ENCODE measurements at places on chromosomes 16 and 17.

GRCh38 chr17:65685110-65685509 lies 123.7 kb upstream of the AXIN2 start:
- DNase-seq, result no peak

- no peak for DNase-seq
Observed at GRCh38 chr17:77314601-77315000, 173.8 kb downstream of the SEC14L1 start.

- peak; percentile 86 for DNase-seq
Observed at GRCh38 chr17:49494986-49495841, at the start of gene NGFR. Gene NGFR, plus strand, starts transcription at chr17:49495293. Its CDS starts 125 bp downstream, at chr17:49495418.

DNA sequence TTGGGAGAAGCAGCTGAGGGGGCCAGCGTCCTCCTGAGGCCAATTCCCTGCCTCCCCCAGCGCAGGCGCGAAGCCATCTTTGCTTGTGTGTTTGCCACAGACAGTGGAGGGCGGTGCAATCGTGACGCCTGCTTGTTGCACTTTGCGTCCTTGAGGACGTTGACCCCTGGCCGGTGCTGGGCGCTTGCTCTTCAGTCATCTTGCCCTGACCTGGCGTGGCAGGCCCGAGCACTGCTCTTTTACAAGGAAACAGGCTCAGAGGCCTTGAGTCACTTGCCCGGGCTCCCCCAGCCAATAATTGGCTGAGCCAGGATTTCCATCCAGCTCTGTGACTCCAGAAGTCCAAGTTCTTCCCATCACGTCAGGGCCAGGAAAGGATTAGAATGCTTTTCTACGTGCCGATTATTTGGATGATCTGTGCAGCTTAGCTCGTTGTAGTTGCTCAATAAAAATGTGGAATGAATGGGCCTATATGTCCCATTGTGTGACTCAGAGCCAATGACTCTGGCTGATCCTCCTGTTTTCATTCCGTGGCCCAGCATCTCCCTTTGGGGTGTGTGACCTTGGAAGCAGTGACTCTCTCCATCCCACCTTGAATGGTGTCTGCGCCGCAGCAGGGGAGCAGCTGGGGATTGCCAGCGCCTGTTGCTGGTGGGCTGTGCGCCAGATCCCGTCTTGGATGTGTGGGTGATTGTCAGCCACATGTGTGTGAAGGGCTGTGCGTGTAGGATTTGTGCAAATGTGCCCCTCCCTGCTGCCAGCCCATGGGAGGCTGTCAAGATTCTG lies 214.1 kb downstream of the SEC14L1 start:
- DNase-seq, result no peak

DNA sequence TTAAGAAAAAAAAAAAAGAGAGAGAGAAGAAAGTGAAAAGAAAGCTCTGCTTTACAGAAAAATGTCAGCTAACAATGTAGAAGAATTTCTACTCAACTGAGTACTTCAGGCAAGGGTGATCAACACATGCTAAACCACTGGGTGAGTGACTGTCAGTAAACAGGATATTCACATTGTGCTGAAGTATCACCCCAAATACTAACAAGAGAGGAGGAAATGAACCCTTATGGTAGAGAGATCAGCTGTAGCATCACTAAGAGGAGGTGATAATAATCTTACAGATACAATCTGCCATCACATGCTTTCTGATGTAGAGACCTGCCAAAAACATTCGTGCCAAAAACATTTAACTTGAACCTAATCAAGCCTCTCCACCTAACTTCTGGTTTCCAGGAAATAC lies 30.7 kb upstream of the ICAM2 start:
- DNase-seq, result no peak

DNA sequence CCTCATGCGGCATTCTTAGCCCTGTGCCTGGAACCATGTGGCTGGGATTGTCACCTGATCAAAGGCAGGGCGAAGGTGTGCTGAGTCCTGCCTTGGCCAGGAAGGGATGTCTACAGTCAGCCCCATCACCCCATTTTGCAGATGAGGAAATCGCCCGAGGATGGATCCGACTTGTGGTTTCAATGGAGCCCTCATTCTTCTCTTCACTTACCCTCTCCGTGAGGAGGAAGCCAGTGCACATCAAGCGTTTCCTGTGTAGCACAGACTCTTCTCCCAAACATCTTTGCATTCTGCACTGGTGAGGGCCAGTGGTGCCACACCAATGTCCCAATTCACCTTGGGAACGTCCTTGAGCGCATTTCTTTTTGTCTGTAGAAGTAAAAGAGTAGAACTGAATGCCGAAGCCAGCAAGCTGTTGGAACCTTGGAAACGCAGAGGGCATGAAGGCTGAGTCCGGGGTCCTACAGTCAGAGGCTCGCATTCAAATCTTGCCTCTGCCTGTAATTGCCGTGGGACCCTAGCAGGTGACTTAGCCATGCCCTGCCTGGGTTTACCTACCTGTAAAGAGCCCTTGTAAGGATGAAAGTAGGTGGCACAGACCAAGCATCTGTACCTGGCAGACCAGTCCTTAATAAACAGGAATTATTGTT lies 85.4 kb downstream of the IRF8 start:
- DNase-seq, result no peak

GRCh38 chr17:7293159-7293558 lies 1.3 kb downstream of the YBX2 start:
- DNase-seq, result no peak

DNA sequence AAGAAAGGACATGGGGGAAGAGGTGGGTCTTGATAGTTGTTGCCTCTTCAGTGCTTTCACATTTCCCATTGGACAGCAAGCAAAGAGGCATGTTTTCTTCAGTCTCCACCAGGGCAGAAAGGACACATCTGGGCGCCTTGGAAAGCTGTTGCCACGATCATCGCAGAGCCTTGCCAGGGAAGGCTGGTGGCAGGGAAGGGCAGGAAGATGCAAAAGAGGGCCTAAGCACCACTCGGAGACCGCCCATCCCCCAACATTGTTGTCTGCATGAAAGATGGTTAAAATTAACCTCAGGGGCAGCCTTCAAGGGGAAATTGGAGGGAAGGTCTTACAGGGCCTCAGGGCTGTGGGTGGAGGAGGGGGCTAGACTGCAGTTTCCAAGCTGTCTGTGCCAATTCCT lies 114.2 kb downstream of the SOX9 start:
- no peak for DNase-seq

DNA sequence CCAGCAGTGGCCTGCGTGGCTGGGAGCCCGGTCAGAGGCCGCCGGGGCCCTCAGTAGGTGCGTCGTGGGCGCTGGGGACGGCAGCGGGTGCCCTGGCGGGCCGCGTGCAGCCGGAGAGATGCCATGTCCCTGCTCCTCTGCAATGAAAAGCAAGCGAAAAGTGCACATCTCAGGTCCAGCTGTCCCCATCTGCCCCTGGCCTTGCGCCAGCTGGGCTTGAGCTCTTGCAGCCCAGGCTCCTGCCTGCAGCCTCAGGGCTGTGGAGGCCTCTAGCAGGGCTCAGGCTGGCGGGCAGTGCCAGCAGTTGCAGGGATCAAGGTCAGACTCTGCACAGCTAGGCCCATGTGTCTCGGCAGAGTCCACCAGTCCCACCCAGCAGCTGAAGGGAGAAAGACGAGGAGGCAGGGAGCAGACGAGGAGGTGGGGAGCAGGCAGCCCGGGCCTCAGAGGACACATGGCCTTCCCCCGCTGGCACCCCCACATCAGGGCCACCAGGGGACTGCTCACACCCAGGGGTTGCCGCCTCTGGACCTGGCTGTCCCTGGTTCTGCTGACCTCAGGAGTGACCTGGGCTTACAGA lies 11.2 kb downstream of the SLC16A3 start:
- DNase-seq, result no peak

GRCh38 chr17:83174362-83175118 lies 95.1 kb downstream of the METRNL start:
- DNase-seq, result peak; percentile 56

GRCh38 chr17:74452841-74453661 lies 13.4 kb upstream of the CD300A start:
- peak; percentile 76 for DNase-seq

GRCh38 chr16:83390759-83391158 lies 417.0 kb upstream of the HSBP1 start:
- no peak for DNase-seq

GRCh38 chr17:75011401-75012095 lies 922 bp upstream of the MRPL58 start:
- DNase-seq, result no peak

GRCh38 chr17:66540131-66540781 lies 237.8 kb downstream of the PRKCA start:
- peak; percentile 83 for DNase-seq

DNA sequence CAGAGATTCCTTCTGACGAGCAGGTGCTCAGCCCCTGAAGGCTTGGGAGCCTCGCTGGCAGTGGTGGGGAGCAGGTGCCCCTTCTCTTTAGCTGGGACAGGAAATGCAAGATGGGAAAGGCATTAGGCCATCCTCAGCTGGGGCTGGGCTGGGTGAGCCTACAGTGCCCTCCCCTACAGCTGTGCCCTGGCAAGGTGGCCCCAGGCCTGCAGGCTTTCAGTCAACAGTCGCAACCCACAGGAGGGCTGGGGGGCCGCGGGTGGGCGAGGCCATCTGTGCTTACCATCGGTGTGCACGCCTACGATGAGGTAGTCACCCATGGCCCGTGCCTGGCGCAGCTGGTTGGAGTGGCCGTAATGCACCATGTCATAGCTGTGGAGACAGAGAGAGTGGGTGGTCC lies 2.0 kb downstream of the PCYT2 start:
- DNase-seq, result no peak

GRCh38 chr16:50282010-50282538 lies 15.7 kb downstream of the ADCY7 start:
- no peak for DNase-seq
